HT-29 (cell line): ENCODE measurements at places on chromosomes 4 and X. TPM values are rescaled to one million over a fixed set of nuclear protein-coding genes. Genes with fewer than 3 reads are reported as not detected.

ADH1B gene
- total RNA-seq: not detected in 2 replicates

PPP1R2C gene
- not detected in 2 replicates for total RNA-seq

MAGEC3 gene
- total RNA-seq: not detected in 2 replicates

C4orf50 gene
- not detected in 2 replicates for total RNA-seq

AGA gene
- total RNA-seq: 7.4 and 16.0 TPM in 2 replicates

DCLK2 gene
- not detected in 2 replicates for total RNA-seq

SPACA5 gene
- total RNA-seq: not detected in 2 replicates

SATL1 gene
- total RNA-seq: not detected in 2 replicates

MCF2 gene
- total RNA-seq: not detected in 2 replicates

VSIG4 gene
- not detected in 2 replicates for total RNA-seq

RS1 gene
- not detected in 2 replicates for total RNA-seq

RTL5 gene
- total RNA-seq: not detected in 2 replicates

CSN2 gene
- total RNA-seq: not detected in 2 replicates

GPRIN3 gene
- 2.4 and 3.3 TPM in 2 replicates for total RNA-seq

FATE1 gene
- not detected in 2 replicates for total RNA-seq

PAK3 gene
- total RNA-seq: not detected in 2 replicates

SLC49A3 gene
- total RNA-seq: 0.56 TPM in 1 of 2 replicates, not detected in the other

MXRA5 gene
- not detected in 2 replicates for total RNA-seq

AMTN gene
- not detected in 2 replicates for total RNA-seq

USP17L12 gene
- not detected in 2 replicates for total RNA-seq

ETDA gene
- not detected in 2 replicates for total RNA-seq

RBM47 gene
- 263 and 276 TPM in 2 replicates for total RNA-seq

BEX2 gene
- not detected in 2 replicates for total RNA-seq

STOX2 gene
- total RNA-seq: not detected in 2 replicates

EGF gene
- total RNA-seq: 0.68 and 1.0 TPM in 2 replicates

GLUD2 gene
- total RNA-seq: 0.23 and 0.31 TPM in 2 replicates

NLGN4X gene
- total RNA-seq: not detected in 2 replicates

PRRG1 gene
- total RNA-seq: 4.0 and 5.8 TPM in 2 replicates

CYSLTR1 gene
- total RNA-seq: not detected in 2 replicates

QDPR gene
- 8.8 and 9.2 TPM in 2 replicates for total RNA-seq

IGSF1 gene
- total RNA-seq: 0.74 and 0.83 TPM in 2 replicates

SPANXN4 gene
- total RNA-seq: not detected in 2 replicates

CXCL3 gene
- total RNA-seq: 1.1 and 1.5 TPM in 2 replicates

PDGFC gene
- total RNA-seq: 15.4 and 17.0 TPM in 2 replicates

COL25A1 gene
- total RNA-seq: not detected in 2 replicates

SLC26A1 gene
- 5.8 and 6.2 TPM in 2 replicates for total RNA-seq

XAGE3 gene
- total RNA-seq: not detected in 2 replicates

SERPINA7 gene
- total RNA-seq: not detected in 2 replicates

RTL3 gene
- not detected in 2 replicates for total RNA-seq

MSX1 gene
- total RNA-seq: 0.03 and 0.18 TPM in 2 replicates

MFAP3L gene
- total RNA-seq: 0.03 and 0.18 TPM in 2 replicates

SRD5A3 gene
- 3.8 and 3.9 TPM in 2 replicates for total RNA-seq

XKRX gene
- total RNA-seq: 2.7 and 4.6 TPM in 2 replicates

NPY2R gene
- total RNA-seq: not detected in 2 replicates
